ENCODE measurements at places on chromosomes 2 and 18. TPM values are rescaled to one million over a fixed set of nuclear protein-coding genes. Genes with fewer than 3 reads are reported as not detected.

The CCDC148 gene
- total RNA-seq = 0.45 TPM

The DES gene
- 0.29 TPM for total RNA-seq

The RESP18 gene
- not detected for total RNA-seq

The GNAL gene
- total RNA-seq = 5.8 TPM

The RUFY4 gene
- total RNA-seq = 0.09 TPM

The DPYSL5 gene
- 5.2 TPM for total RNA-seq

The VSNL1 gene
- total RNA-seq = not detected

The OR6B2 gene
- not detected for total RNA-seq

The SALL3 gene
- total RNA-seq = not detected

The WDCP gene
- total RNA-seq = 14.7 TPM

The SERPINB10 gene
- not detected for total RNA-seq

The VWA3B gene
- total RNA-seq = not detected

Data from A549 treated with Hydrocortisone at 1 μM for 4 hours (cell line).